GM12892 (cell line): ENCODE measurements at places on chromosomes 2 and 18.

DNA sequence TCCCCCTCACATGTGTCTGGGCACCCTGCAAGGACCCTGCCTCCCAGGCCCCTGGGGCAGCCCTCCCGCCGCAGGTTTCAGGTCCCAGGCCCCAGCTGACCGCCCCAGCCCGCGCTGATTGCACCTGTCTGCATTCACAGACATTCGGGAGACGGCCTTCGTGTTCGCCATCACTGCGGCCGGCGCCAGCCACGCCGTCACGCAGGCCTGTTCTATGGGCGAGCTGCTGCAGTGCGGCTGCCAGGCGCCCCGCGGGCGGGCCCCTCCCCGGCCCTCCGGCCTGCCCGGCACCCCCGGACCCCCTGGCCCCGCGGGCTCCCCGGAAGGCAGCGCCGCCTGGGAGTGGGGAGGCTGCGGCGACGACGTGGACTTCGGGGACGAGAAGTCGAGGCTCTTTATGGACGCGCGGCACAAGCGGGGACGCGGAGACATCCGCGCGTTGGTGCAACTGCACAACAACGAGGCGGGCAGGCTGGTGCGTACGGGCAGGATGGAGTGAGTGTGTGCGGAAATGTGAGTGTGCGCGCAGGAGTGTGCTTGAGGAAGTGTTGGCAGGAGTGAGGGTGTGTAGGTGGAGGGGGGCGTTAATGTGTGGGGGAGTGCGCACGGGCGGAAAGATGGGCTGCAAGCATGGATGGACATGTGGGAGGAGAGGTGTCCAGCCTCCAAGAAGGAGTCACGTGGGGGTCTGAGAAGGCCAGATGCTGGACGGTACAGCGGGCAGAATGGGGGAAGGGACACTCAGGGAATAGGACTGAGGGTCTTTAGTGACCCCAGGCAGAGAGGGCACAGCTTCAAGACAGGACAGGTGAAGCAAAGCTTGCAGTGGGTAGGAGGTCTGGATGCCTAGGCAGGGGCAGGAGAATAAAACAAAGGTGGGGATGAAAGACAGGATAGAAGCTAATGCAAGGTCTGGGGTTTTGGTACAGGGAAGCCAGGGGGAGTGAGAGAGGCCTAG is 9.0 kb upstream of the WNT10A start:
- DNase-seq, result no peak

GRCh38 chr2:47488870-47489584 is 86.1 kb downstream of the MSH2 start:
- DNase-seq, result no peak

- DNase-seq, result no peak
These were observed 542 bp upstream of the CNNM3 start for GRCh38 chr2:96815326-96816126.

DNA sequence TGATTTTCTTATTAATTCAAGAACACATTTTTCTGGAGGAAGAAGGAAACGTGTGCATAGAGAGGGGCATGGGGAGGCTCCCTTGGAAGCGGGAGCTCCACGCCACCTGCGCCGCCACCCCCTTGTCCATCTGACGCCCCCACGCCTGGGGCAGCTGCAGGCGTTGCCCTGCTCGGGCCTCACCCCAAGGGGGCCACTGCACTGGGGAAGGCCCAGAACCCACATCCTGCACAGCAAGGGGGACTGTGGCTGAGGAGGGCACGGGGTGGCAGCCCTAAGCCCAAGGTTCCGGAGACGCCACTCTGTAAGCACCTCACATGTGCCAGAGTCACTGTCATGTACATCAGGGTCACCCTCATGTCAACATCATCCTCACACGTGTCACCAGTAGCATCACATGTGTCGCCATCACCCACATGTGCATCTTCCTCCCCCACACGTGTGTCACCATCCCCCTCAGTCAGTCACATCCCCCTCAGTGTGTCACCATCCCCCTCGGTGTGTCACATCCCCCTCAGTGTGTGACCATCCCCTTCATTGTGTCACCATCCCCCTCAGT is 486.7 kb upstream of the SALL3 start:
- no peak for DNase-seq

DNA sequence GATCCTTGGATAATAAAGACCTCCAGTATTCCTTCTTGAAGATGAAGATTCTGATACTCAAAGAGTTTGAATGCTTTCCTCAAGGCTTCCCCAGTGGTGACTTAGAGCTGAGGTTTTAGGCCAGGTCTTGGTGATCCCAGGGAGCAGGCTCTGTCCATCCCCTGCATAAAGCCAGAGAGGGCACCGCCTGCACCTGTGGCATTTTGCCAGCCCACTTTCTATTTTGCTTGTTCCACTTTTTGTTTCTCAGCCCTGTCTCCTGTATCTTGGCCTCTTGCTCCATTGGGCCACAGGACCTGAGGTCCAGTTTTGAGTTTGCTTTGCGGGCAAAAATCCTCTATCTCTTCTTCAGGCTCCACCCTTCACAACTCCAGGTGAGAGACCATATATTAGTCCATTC is 6.7 kb upstream of the SCYGR1 start:
- DNase-seq, result no peak
